ENCODE measurements at places on chromosomes 3 and 15.

DNA sequence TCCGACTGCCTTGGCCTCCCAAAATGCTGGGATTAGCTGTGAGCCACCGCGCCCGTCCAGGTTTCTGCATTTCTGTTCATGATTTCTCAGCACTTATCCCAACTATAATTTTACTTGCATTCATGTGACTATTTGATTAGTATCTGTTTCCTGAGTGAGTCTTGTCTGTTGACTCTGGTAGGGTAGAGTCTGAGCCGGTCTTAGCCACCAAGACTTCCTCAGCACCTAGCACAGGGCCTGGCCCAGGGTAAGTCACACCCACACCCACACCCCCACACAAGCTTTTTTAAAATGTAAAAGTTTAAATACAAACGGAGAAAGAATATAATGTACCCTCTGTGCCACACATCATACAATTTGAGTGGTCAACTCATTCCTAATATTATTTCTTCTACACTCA is 3.1 kb upstream of the SPATA12 start:
- no peak for DNase-seq

- DNase-seq, result no peak
Observed at GRCh38 chr15:48855501-48856440, 22.2 kb upstream of the EID1 start.

DNA sequence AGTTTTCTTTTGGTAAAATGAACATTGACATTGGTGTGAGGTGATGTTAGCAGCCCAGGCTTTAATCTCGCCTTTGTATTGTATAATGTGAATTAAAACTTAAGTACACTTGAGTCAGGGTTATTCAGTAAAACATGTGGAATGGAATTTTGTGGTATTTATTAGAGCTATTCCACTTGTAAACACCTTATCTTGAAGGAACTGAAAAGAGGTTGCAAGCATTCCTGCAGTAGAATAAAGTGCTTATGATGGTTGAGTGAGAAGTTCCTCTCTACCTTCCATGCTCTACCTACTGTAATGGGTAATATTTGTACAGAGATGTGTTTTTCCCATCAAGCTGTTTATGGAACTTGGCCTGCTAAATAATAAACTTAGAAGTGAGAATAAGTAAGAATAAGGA is 36.1 kb downstream of the HMG20A start:
- DNase-seq, result no peak

DNA sequence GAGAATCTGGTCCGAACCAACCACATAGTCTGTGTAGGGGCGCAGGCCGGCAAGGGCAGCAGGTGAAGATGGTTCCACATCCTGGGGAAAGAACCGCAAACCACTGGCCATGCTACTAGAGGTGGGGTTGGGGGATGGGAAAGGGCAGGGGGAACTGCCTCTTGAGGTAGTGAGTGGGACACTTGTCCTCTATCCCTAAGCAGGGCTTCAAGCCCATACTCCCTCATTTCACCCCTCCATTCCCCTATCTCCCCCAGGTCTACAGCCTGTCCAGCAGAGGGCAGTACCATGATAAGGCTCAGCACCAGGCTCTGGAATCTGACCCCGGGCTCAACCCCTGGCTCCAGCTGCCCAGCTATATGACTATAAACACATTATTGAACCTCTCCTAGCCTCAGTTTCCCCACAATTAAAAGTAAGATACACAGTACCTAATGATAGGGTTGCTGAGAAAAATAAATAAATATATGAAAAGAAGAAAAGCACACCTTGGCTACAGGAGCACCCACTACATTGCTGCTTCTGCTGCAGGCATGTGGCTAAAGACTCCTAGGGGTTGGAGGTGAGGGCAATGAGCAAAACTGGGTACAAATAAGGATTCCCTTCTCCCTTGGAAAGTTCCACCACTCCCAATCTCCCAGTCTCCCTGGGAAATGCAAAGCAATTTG is 6.3 kb downstream of the GORASP1 start:
- DNase-seq, result no peak

DNA sequence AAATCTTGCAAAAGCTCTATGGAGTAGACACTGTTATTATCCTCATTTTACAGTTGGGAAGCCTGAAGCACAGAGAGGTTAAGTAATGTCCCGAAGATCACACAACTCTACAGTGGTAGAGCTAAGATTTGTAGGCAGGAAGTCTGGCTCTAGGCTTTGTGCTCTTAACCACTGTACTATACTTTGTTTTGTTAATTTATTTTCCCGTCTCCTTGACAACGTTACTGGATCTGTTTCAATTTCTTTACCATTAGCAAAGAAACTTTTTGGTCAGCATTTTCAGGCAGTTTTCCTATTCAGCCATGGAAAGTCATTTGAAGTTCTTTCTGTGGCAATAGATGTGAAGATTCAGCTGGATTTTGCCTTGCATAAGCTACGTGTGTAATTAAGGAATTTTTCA is 51.7 kb downstream of the OTOL1 start:
- no peak for DNase-seq

GRCh38 chr15:82871832-82872484 is 62.5 kb downstream of the WHAMM start:
- DNase-seq, result no peak

DNA sequence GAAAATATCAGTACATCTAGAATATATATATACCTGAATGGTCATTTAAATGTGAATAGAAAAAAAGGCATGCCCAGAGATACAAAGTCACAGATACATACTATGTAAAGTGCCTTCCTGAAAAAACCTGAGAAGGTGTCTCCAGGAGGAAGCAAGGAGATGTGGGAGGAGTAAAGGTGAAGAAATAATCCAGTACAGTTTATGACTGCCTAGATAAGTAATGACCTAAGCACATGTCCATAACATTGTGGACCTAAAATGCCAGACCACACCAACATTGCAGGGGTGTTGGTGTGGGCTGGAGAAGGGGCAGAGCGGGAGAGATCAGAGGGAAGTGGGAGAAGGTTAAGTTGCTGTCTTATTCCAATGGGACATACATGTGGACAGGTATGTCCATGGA is 226.9 kb downstream of the ZNF621 start:
- no peak for DNase-seq

GRCh38 chr3:133055339-133055738 is 17.1 kb downstream of the TMEM108 start:
- DNase-seq, result no peak

- no peak for DNase-seq
Observed at GRCh38 chr3:122533480-122533879, 18.7 kb upstream of the KPNA1 start.

DNA sequence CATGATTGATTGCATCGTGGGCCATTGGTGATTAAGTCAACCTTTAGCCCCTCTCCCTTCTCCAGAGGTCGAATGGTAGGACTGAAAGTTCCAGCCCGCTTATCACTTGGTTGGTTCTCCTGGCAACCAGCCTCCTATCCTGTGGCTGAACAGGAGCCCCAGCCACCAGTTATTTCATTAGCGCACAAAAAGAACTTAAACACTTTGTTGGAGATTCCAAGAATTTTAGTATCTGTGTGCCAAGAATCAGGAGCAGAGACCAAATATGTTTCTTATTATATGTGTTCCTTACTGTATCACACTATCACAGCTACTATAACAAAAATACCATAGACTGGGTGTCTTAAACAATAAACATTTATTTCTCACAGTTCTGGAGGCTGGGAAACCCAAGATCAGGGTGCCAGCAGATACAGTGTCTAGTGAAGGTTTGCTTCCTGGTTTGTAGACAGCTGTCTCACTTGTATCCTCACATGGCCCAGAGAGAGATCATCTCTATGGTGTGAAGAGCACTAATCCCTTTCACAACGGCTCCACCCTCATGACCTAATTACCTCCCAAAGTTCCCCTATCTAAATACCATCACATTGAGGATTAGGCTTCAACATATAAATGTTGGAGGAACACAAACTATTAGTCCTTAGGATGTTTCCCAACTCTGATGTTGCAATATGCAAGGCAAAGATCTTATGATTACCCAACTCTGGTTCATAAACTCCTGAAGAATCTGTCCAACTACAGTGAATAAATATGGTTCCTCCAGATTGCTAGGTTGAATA is 30.5 kb upstream of the APH1B start:
- no peak for DNase-seq
